Left renal cortex interstitium (tissue), 4 donors: ENCODE measurements at places on chromosomes 1 and 21. TPM values are rescaled to one million over a fixed set of nuclear protein-coding genes. Genes with fewer than 3 reads are reported as not detected.

GRCh38 chr21:43323244-43324005 is 103.5 kb downstream of the SIK1 start:
- DNase-seq = no peak

- DNase-seq = no peak
Observed at GRCh38 chr1:52239708-52240001, 97.8 kb downstream of the ZFYVE9 start.

DNA sequence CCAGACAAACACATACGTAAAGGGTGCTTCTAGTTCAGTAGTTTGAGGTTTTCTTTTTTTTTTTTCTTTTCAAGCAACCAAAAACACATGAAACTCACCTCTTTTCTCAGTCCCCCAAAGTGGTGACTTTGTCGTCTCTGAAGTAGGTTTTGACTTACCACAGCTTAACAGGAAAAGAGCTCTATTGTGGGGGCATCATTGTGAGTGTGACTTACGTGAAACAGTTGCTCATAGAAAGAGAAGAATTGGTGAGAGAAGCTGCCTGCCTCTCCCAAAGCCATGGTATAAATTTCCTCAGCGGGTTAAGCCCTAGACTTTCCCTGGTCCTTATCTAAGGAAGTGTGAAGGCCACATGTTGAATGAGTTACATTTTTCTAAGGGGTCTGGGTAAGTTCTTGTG is 11.9 kb downstream of the FASLG start:
- DNase-seq = no peak

GRCh38 chr1:165565751-165566490 is 22.1 kb downstream of the LRRC52 start:
- no peak for DNase-seq

DNA sequence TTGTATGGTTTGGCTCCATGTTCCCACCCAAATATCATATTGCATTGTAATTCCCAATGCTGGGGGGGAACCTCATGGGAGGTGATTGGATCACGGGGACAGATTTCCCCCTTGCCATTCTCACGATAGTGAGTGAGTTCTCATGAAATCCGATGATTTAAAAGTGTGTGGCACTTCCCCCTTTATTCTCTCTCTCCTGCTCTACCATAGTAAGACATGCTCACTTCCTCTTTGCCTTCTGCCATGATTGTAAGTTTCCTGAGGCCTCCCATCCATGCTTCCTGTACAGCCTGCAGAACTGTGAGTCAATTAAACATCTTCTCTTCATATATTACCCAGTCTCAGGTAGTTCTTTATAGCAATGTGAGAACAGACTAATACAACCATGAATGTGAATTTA is 211.6 kb upstream of the NR5A2 start:
- DNase-seq = no peak

DNA sequence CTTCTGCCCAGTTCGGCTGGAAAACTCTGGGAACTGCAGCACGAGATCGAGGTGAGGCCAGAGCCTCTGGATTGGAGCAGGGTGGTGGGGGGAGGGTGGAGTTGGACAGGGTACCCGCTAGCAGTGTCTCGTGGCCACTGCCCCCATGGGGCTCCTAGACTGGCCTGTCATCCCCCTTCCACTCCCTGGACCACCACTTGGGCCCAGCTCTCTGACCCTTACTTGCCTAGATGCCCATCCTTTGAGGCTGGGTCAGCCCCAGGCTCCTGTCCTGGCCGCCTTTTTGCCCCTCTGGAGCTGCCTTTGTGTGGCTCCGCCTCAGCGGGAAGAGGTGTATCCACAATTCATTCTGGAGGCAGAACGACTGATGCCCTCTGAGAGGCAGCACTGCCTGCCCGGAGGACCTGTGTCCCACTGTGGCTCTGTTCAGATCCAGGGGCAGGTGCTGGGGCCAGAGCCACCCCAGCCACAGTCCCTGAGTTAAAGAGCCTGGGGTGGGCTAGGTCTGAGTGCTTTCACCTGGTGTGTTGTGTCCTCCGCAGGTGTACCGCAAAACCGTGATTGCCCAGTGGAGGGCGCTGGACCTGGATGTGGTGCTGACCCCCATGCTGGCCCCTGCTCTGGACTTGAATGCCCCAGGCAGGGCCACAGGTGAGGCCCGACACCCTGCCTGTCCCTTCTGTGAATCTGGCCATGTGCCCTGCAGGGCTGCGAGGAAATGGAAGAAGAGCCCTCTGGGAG is 17.7 kb downstream of the FAAH start:
- DNase-seq = no peak

DNA sequence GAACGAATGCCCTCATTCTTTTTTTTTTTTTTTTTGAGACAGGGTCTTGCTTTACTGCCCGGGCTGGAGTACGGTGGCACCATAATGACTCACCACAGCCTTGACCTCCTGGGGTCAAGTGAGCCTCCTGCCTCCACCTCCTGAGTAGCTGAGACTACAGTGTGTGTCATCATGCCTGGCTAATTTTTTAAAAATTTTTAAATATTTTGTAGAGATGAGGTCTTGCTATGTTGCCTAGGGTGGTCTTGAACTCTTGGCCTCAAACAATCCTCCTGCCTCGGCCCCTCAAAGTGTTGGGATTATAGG is 69.4 kb downstream of the ALG14 start:
- no peak for DNase-seq

TCP10L gene
- polyA plus RNA-seq = 2.0 TPM
